ENCODE measurements at places on chromosomes 4 and X.

DNA sequence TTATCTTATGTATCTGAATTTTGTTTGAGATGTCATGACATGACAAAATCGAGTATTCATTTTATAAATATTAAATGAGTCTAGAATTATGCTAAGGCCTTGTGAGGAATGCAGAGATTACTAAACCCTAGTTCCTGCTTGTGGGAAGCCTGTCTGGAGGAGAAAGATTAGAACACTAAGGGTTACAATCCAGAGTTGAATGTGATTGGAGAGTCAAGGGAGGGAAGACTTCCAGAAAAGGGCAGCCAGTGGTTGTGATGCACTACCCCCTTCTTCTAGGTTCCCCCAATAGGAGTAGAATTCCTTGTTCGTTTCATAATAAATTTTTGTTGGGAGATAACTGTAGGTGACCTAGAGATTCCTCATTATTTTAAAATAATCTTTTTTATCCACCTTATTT, 141.1 kb downstream of the AFF1 start:
- DNase-seq: no peak

DNA sequence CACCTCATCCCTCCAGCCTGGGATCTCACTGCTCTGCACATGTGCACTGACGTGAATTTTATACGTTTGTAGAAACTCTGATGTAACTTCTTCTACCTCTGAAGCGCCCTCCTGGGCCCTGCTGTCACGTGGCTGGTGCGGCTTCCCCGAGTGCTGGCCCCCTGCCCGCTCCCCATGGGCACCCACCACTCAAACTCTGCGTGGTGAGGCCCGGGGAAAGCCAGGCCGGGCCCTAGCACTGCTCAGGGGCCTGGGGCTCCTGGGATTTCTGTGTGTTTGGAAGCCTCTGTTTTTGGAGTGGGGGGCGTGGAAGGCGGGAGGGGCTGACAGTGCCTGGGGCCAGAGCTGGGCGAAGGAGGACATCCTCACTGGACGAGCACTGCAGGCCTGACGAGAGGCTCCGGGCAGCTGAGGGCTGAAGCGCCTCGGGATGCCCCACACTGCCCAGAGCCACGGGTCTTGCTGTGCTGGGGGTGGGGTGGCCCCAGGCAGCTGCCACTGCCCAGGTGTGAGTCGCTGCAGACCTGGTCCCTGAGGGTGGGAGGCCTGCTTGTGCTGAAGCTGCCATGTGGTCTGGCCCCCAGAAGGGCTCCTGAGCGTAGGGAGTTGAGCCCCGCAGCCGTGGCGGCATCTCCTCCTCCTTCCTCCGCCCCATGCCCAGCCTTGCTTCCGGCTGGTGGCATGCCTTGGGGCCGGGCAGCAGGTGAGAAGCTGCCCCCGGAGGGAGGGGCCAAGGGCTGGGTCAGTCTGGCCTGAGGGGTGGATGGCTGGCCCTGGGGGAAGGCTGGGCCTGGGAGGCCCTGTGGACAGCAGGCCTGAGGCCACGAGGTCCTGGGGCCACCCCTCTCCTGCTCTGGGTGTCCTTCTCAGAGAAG, 7.7 kb downstream of the NAT8L start:
- peak; percentile 57 for DNase-seq

GRCh38 chr4:83626245-83626836, 90.4 kb downstream of the GPAT3 start:
- no peak for DNase-seq

DNA sequence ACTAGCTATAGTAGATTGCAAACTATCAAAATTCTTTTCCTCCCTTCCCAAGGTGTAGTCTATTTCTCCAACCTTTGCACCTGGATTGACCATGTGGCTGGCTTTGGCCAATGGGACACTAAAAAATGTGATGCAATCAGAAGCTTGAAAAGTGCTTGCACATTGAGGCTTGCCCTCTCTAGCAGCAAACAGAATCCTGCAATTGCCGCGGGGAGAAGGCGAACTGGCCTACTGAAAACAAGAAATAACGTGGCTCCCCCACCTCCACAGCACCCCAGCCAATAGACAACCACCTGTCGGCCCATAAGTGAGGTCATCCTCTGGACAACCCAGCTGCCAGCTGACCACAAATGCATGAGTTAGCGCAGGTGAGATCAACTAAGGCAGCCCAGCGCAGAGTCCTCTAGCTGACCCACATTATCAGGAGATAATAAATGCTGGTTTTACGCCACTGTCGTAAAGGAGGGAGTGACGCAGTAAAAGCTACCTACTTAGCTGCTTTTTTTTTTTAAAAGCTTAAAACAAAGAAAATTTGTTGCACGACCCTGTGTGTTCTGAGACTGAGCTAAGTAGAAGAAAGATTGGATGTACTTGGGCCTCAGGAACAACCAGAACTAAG, 95.2 kb downstream of the GK start:
- no peak for DNase-seq

- DNase-seq: no peak
These were observed 100.7 kb upstream of the GRPR start for GRCh38 chrX:16022580-16023200.

DNA sequence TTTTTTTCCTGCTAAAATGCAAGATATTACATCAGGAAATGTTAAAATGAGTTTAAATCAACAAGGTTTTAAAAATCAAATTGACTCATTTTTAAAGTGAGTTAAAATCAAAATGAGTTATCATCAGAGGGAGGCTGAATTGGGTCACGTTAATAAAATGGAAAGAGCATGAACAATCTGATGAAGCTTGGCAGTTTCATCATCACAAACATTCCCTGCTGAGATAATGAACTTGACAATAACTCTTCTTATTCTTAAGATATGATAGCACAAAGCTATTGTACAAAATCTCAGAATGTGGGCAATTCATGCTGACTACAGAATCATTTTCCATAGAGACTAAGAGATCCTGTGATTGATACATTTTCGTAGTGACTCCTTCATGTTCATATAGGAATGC, 1086.7 kb downstream of the STIM2 start:
- DNase-seq: no peak

DNA sequence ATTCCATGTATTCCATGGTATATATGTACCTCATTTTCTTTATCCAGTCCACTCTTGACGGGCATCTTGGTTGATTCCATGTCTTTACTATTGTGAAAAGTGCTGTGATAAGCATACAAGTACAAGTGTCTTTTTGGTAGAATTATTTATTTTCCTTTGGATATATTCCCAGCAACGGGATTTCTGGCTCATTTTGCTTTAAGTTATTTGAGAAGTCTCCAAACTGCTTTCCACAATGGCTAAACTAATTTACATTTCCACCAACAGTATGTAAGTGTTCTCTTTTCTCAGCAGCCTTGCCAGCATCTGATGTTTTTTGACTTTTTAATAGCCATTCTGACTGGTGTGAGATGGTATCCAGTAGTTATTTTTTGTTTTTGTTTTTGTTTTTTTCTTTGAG, 17.6 kb upstream of the FAT4 start:
- no peak for DNase-seq

- no peak for DNase-seq
These were observed 44.0 kb upstream of the USP38 start for GRCh38 chr4:143140696-143141095.

DNA sequence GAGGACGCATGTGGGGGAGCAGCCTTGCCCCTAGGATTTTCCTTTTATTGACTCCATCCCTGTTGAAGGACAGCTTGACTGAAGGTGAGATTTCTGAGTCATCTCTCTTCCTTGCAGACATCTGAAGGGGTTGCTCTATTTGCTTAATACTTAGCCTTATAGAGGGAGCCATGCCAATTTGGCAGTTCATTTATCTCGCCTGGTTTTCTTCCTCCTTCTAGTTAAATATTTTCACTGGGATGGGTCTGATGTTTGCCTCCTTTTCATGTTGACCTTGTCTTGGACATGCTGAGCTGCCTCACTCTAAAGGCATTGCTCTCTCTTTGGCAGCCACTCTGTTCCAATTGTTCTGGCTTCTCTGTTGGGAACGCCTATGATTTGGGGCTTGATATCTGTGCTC, 151.0 kb upstream of the PSAPL1 start:
- no peak for DNase-seq

DNA sequence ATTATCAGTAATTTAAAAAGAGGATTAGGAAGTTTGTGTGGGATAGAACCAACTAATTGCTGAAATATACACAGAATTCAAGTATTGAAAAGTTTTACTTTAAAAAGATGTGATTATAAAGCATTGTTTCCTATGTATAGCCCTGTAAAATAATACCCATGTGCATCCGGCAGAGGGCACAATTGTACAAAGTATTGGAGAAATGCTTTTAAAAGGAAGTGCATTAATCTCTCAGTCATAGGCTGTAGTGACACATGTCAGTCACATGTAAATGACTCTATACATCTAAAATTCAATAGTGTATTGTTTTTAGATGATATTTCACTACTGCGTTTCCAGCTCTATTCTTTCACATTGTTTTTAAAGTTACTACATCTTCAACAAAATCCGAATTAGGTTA, 9.7 kb upstream of the GEMIN8 start:
- DNase-seq: no peak

- no peak for DNase-seq
These were observed 50.0 kb downstream of the SLC7A11 start for GRCh38 chr4:138192113-138192512.

GRCh38 chr4:184937030-184937710, 81.1 kb upstream of the HELT start:
- DNase-seq: no peak

DNA sequence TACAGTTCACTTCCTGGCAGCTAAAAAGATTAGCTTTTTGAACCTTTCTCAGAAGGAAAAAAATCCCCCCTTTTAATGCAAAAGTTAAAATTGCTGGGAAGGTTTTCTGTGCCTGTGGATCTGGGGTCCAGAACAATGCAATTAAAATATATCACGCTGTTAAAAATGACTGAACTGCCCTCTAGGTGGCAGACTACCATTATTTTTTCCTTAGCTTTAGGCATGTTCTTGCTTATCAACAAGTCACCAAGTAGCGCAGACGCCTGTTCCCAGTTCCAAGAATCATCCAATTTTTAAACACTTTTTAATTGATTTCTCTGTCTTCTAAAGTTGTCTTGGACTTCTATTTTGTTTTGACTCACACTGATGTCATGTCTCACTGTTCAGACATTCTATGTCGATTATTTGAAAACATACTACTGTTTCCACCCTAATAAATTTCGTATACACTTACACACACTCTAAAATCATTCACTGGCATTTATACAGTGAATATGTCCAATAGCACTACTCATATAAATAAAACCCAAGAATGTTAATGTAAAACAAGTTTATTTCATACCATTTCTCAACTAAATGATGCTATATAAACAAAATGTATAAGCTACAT, 661.6 kb downstream of the RAPGEF2 start:
- DNase-seq: no peak

- DNase-seq: no peak
These were observed 242.1 kb downstream of the ADAMTS3 start for GRCh38 chr4:72326692-72327632.

DNA sequence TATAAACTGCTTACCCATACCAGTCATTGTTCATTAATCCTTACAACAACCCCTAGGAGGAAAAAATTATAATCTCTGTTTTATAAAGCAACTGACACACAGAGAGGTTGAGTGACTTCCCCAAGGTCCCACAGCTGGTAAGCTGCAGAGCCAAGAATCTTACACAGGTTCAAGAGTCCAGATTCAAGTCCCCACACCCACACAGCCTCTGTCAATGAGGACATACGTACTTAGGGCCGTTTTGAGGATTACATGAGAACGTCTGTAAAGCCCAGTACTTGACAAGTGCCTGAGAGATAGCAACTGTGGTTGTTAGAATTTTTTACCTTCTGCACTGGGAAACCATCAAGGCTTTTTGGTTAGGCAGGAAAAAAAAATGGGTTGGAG, 556 bp upstream of the SLC25A43 start:
- DNase-seq: no peak

GRCh38 chr4:135238940-135239339, 1037.4 kb upstream of the PABPC4L start:
- DNase-seq: no peak

DNA sequence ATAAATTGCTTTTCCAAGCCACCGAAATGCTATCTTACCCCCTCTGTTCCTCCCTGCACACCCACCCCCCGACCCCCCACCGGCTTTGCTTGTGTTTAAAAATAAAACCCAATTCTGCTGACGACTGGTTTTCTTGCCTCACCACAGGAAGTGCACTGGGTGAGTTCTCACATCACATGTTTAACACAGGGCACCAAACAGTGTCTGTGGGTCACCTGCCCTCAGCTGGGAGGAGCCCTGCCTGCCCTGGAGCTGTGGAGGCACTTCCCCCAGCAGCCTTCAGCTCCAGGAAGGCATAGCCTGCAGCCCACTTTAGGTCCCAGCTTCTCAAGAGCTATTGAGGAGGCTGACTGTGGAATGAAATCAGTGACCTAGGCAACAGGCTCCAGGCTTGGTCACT, 8.8 kb downstream of the TMEM255A start:
- DNase-seq: no peak

DNA sequence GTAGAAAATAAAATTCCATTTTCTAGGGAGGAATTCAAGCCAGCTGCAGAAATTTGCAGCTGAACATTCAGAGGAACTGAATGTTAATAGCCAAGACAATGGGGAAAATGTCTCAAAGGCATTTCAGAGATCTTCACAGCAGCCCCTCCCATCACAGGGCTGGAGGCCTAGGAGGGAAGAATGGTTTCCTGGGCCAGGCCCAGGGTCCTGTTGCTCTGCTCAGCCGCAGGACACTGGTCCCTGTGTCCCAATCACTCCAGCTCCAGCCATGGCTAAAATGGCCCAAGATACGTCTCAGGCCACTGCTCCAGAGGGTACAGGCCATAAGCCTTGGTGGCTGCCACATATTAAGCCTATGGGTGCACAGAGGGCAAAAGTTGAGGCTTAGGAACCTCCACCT, 20.4 kb downstream of the FAM13A start:
- DNase-seq: no peak

DNA sequence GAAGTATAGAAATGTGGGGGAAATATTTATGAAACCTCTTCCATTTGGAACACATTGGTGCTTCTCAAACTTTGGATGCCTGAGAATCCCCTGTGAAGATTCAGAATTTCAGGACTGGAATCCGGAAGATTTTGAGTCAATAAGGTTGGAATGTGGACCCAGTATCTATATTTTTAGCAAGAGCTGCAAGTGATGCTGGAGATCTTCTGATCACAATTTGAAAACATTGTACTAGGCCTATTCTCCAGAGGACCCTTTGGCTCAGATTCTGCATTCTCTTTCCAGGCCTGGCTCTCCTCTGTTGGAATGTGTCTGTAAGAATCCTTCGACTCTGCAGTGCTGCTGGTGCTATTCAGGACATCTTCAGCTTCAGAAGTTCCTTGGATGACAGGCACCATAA, 2.4 kb upstream of the PKD2 start:
- no peak for DNase-seq
